Activated CD4-positive, alpha-beta T cell treated with anti-CD3 and anti-CD28 coated beads for 36 hours (primary cell): ENCODE measurements at places on chromosomes 11 and 22. TPM values are rescaled to one million over a fixed set of nuclear protein-coding genes. Genes with fewer than 3 reads are reported as not detected.

DNA sequence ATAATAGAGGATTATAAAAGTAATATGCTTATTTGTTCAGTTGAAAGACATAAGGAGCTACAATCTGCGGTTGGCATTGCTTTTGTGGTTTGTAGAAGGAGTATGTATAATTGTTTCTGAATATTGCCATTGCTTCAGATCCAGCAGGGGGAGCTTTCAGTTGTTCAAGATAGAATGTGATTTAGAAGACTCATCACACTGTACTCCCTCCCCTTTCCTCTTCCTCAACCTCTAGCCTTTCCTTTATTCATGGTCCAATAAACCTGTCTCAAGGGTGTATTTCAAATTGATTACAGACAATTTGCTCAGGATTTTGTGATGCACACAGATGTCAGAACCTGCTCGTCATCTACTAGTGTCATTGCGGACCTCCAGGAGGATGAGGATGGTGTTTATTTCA, 9.8 kb downstream of the PRMT3 start:
- H3K36me3 ChIP-seq: peaks cover 45% of the 10 kb centered on the region
- peak overlapping the region; percentile 5 for H3K27ac ChIP-seq
- peaks cover 8% of the 10 kb centered on the region for H3K4me1 ChIP-seq
- no peak overlapping the region for H3K4me3 ChIP-seq
- DNase-seq: peak; percentile 34

The HBE1 gene
- not detected for total RNA-seq

The VSIG10L2 gene
- not detected for total RNA-seq

GRCh38 chr11:131136486-131136885, 220.2 kb upstream of the SNX19 start:
- H3K27me3 ChIP-seq: peaks cover 3% of the 10 kb centered on the region
- H3K4me1 ChIP-seq: no peaks in the 10 kb centered on the region
- H3K27ac ChIP-seq: no peak overlapping the region
- DNase-seq: no peak

DNA sequence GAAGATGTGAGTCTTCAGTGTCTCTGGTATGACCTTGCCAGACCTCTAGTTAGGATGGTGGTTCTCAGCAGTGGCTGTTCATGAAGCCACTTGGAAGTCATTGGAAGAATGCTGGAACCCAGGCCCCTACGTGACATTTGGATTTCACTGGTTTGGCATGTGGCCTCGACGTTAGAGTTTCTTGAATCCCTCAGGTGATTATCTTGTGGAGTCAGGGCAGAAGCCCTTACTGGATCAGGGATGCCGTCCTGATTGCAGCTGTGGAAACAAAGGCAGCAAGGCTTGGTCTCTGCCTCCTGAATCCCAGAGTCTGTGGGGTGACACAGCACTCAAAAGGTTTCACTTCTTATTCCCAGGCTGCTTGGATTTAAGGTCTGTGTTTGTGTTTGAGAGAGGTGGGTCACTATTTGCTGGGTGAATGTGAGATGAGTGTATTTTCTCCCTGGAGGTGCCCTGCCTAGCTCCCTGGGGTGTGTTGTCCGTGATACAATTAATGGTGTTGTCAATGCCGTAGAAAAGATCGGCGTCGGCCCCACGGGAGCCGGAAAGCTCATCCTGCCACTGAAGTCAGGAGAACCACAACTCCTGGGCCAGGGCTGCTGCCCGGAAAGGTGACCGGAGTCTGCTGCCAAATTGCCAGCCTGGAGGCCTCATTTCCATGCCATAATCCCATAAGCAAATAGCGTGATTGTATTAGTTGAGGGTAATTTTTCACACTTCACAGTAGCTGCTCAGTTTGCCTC, 939.0 kb downstream of the BRD1 start:
- no peak overlapping the region for H3K27ac ChIP-seq
- H3K4me3 ChIP-seq: no peak overlapping the region
- no peak for DNase-seq
- H3K27me3 ChIP-seq: peaks cover 14% of the 10 kb centered on the region

The TRPM5 gene
- total RNA-seq: 0.05 TPM

The CATSPER1 gene
- total RNA-seq: not detected

The TANGO2 gene
- 20.3 TPM for total RNA-seq

DNA sequence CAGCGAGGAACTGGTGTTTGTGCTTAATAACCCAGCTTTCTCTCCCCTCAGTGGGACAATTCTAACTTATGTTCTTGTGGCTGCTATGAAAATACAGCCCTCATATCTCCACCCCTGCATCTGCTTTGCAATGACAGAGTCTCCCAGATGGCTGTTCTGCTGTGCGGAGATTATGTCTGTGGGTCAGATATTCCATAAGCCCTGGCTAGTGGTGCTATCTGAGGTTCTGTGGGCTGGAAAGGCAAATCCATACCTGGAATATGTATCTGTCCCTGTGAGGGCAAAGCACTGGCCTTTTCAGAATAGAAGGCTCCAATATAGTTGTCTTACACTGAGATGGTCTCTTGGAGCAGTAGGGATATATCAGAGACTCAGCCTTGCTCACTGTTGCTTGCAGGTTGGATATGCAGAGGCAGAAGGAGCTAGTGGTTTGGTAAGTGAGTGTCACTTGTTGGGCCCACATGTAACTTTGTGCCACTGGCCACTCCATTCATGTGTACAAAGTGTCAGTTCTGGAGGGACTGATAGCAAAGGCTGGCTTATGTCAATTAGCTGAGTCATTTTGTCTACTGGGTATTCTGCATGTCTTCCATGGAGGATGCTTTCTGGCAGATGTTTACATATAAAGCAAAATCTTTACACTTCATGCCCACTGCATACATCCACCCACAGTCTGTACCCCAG, 246.6 kb downstream of the FAM76B start:
- no peak overlapping the region for H3K27ac ChIP-seq
- H3K4me3 ChIP-seq: no peak overlapping the region
- peaks cover 16% of the 10 kb centered on the region for H3K4me1 ChIP-seq

DNA sequence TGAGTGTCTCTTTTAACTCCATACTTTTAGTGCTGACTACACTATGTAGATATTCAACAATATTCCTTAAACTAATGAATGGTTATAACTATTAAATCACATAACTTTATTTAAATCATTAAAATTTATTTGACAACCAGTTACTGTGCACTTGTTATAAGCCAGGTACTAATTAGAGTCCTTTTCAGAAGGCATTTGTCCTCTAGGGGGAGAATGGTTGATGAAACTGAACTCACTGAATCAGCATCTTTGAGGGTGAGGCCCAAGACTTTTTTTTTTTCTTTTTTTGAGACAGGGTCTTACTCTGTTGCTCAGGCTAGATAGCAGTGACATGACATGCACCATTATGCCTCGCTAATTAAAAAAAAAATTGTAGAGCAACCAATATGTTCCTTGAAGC, 515.6 kb upstream of the CCDC90B start:
- no peak for DNase-seq
- no peaks in the 10 kb centered on the region for H3K36me3 ChIP-seq
- H3K4me3 ChIP-seq: no peak overlapping the region

The CAPRIN1 gene
- 316 TPM for total RNA-seq

DNA sequence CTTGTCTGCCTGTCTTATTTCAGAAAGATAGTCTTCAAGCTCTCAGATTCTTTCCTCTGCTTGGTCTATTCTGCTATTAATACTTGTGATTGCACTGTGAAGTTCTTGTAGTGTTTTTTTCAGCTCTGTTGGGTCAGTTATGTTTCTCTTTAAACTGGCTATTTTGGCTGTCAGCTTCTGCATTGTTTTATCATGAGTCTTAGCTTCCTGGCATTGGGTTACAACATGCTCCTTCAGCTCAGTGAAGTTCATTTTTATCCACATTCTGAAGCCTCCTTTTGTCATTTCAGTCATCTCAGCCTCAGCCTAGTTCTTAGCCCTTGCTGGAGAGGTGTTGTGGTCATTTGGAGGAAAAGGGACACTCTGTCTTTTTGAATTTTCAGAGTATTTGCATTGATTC, 15.5 kb upstream of the DEPDC7 start:
- peaks cover 10% of the 10 kb centered on the region for H3K27me3 ChIP-seq
- peaks cover 2% of the 10 kb centered on the region for H3K36me3 ChIP-seq
- H3K4me1 ChIP-seq: peaks cover 9% of the 10 kb centered on the region
- H3K27ac ChIP-seq: no peak overlapping the region

DNA sequence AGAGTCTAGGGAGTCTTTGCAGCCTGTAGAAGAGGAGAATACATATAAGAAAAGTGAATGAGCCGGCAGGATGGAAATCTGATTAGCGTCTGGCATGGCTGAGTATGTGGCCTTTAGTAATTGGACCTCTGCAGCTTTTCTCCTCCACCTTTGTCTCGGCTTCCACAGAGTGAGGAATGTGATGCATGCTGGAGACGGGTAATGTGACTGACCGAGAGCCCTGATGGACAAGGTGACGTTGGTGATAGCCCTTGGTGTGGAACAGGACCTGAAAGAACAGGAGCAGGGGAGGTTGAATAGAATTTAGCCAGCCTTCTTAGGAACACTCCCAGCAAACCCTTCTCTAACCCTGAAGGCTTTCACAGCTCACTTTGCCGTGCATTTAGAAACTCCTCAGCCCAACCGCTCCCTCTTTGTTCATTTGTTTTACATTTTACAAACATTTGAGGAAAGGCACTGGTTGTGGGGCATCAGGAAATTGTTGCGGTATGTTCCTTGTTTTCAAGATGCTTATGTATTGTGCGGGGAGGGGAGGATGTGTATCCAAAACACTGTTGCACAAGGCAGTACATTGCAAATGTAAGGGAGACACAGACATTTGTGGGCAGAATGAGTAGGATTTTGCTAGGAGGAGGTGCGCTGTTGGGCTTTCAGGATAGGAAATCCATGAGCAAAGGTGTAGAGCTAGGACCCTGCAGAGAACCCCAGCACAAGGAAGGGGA, 6.9 kb downstream of the GTPBP1 start:
- H3K4me1 ChIP-seq: peaks cover 67% of the 10 kb centered on the region
- peak overlapping the region; percentile 44 for H3K27ac ChIP-seq
- H3K36me3 ChIP-seq: peaks cover 56% of the 10 kb centered on the region
- no peak overlapping the region for H3K4me3 ChIP-seq

The GGT5 gene
- 0.04 TPM for total RNA-seq

DNA sequence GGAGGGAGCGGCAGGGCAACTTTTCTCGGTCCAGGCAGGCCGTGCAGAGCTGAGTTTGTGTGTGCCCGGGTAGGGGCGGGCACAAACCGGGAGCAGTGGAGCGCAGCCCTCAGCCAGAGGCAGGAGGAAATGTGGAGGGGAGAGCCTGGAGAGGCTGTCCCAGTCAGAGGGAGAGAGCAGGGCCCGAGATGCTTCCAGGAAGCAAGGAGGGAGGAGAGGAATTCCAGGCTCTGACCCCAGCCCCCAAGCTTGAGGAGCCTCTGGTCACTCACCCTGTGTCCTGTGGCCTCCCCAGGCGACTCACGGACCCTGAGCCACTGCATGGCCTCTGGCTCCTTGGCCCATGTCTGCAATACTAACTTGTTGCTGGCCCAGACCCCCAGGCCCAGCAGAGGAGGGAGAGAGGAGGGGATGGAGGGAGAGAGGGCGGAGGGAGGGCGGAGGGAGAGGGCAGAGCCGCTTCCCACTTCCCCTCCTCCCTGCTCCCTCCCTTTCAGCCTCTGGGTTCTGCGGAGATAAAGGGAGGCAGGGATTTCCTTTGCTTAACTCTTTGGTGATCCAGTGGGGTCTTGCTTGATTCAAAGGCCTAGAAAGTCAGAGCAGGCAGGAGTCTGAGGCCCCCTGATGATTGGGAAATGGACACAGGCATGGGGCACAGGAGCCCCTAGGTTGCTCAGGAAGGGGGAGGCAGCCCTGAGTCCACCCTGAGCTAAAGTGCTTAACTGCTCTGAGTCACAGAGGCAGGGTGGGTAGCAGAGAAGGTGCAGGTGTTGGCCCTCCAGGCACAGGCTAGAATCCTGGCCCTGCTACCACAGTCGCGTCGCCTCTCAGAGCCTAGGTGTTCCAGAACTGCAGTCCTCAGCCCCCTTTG, at the start of gene C1QTNF6:
C1QTNF6 (minus strand) TSS at position 357 of the 871 bp plus-strand sequence; CDS start at position 323, 34 bp downstream.
- peaks cover 26% of the 10 kb centered on the region for H3K4me1 ChIP-seq
- no peak within 1 kb of the TSS for H3K27ac ChIP-seq
- H3K27me3 ChIP-seq: no peaks in the 10 kb centered on the region

- H3K27ac ChIP-seq: peak overlapping the region; percentile 99
- H3K4me1 ChIP-seq: peaks cover 67% of the 10 kb centered on the region
- H3K27me3 ChIP-seq: no peaks in the 10 kb centered on the region
- DNase-seq: peak; percentile 98
- H3K36me3 ChIP-seq: peaks cover 57% of the 10 kb centered on the region
- peak overlapping the region; percentile 86 for H3K4me3 ChIP-seq
Measured at GRCh38 chr22:39519681-39520225, 609 bp upstream of the ATF4 start.

- H3K27ac ChIP-seq: no peak overlapping the region
- H3K27me3 ChIP-seq: peaks cover 7% of the 10 kb centered on the region
- H3K4me1 ChIP-seq: peaks cover 13% of the 10 kb centered on the region
- DNase-seq: peak; percentile 67
- no peak overlapping the region for H3K4me3 ChIP-seq
Measured at GRCh38 chr11:69425895-69426544, 55.4 kb upstream of the LINC01488 start.

The C2CD2L gene
- total RNA-seq: 16.3 TPM
